NT2/D1 (cell line): ENCODE measurements at places on chromosomes 4 and X.

DNA sequence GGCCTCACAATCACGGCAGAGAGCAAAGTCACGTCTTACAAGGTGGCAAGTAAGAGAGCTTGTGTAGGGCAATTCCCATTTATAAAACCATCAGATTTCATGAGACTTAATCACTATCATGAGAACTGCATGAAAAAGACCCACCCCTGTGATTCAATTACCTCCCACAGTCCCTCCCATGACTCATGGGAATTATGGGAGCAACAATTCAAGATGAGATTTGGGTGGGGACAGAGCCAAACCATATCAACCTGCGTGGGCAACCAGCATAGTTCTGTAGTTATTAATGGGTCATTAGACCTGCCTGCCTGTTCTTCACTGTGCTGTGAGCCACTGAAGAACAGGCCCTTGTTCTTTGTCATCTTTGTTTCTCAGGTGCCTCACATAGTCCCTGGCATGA lies 593.7 kb upstream of the BOD1L1 start:
- no peak for DNase-seq

DNA sequence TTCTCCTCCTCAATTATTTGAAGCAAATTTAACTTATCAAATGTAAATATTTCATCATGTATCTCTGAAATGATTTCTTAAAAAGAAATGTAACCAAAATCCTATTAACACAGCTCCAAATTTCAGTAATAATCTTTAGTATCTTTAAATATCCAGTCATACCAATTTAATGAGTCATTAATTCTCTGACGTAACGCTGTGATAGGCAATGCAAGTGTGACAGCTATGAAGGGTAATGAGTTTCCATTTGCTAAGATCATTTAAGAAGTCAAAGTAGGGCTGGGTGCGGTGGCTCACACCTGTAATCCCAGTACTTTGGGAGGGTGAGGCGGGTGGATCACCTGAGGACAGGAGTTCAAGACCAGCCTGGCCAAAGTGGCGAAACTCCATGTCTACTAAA lies 15.6 kb downstream of the RPS3A start:
- DNase-seq: no peak

DNA sequence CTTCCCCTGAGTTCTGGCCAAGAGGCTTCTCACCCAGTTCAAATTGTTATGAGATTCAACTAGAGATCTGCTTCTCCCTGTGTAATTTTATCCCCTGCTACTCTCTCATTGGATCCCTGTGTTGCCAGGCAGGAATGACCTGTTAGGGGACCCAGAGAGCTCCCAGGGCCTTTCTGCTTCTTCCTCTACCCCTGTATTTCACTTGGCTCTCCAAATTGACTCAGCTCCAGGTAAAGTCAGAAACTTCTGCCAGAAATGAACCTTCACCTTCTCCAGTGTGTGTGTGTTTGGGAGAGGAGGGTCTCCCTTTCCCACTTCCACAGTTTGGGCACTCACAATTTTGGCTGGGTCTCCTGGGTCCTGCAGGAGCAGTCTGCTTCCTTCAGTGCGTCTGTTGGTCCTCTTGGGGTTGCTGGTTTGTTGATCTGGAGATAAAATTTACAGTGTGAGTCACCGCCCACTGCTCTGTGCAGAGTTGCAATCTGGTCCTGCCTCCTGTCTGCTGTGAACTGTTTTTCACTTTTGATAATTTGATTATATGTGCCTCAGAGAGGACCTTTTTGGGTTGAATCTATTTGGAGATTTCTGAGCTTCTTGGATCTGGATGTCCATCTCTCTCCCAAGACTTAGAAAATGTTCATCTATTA lies 112.4 kb upstream of the EDA2R start:
- DNase-seq: no peak

- DNase-seq: no peak
These were observed 48.0 kb upstream of the APELA start for GRCh38 chr4:164828955-164829354.

- peak; percentile 81 for DNase-seq
These were observed 80.0 kb downstream of the HMGN5 start for GRCh38 chrX:81121513-81122363.

GRCh38 chr4:87975466-87975865 lies at the start of gene SPP1:
Gene SPP1, plus strand, starts transcription at chr4:87975714. Its CDS starts 1,182 bp downstream, at chr4:87976896.
- DNase-seq: peak; percentile 40

DNA sequence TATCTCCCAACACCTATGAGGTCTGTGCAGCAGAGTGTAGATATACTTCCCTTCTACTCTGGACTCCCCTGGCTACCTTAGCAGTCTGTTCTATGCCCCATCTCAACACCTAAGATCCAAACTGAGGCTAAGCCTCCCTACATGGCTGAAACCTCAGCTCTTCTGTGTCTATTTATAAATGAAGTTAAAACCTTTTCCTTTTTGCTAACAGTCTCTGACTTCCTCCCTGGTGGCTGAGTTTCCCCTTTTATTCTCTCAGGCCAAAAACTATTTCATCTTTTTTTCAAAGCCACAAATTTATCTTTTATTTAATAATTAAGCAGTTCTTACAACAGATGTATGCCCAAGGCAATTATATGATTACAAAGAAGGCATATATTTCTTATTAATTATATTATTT lies 111.8 kb upstream of the STIM2 start:
- DNase-seq: no peak

DNA sequence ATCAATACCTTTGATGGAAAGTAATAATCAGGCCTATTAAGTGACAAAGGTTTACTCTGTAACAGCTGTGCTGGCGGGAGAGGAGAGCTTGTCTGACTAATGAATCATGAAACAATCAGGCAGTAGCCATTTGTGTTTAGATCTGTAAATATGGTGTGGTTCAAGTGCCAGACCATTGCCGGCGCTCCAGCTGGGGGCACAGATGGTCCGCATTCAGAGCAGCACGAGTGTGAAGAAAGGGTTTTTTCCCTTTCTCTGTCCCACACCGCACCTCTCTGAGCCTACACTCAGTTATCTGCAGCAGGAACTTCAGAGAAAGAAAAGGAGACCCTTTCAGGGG lies 111.3 kb upstream of the PAQR3 start:
- DNase-seq: no peak

DNA sequence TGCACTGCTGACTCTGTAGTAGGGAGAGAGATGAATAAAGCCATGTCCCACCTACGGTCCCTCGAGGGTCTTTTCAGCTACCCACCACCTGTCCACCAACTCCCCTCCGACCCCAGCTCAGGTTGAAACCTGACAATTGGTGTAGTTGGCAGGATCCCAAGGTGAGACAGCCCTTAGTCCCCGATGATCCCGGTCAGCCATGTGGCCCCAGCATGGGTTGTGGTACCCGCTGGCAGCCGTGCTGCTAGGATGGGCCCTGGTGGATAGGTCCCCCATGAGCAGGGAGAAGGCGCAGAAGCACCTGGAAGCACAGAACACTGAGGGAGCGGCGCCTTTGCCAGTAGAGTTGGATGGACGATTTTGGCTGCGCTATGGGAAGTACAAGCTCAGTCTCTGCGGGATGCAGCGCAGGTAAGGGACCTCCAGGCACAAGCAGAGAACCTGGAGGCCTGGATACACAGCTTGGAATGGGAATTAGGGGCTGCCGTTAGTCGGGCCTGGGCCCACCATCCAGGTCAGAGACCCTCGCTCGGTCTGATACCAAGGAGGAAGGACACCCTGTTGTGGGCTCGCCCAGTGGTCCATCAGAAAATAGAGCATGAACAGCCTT lies 694.6 kb upstream of the AGA start:
- no peak for DNase-seq

GRCh38 chrX:119605464-119606279 lies 552 bp downstream of the NKRF start:
- no peak for DNase-seq

DNA sequence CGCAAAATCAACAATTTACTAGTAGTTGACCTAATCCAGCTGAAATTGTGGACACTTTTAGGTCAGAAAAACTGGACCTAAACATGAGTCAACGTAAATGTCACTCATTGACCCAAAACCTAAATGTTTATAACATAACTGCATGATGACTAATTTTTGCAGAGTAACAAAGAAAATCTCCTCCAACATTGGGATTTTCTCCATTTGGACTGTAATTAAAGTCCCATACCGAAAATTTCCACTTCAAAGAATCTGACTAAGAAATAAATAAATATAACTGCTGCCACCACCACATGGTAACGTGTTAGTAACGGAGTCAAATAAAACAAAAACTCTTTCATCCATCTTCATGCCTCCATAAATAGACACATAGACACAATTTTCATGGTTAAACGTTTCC lies 1.9 kb downstream of the ADGRA3 start:
- DNase-seq: no peak

DNA sequence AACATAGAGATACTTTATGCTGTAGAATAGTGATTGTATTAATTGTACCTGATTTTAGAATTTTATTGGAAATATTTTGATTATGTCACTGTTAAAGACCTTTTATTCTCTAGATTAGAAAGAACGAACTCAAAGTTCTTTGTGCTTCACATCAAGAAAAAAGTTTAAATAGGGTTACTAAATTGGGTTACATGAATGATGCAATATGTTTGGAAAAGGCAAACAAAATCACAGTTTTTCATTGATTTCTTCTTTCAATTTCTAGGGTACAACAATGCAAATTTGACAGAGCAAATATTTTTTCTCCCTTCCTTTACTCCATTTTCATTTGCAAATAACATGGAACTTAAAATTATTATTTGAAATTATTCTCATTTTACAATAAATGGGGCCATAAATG lies 24.0 kb upstream of the ANKRD50 start:
- DNase-seq: no peak

DNA sequence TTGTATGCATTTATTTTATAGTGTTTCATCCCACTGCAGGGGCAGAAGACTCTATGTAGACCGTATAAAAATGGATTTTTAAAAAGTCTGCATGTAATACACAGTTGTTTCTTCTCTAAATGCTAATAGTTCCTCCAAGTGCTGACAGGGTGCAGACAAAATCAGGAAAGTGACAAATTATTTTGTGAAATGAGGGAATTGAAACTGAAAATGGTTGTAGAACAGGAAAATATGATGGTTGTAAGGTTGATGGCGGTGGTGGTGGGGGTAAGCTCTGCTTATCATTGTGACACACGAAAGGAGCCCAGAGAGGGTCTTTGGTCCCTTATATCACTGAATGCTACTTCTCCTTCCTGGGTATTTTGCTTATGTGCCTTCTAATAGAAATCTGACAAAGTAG lies 4.3 kb downstream of the IL15 start:
- no peak for DNase-seq

GRCh38 chr4:82525307-82525911 lies 36.4 kb downstream of the TMEM150C start:
- DNase-seq: no peak
